Posterior vena cava (tissue), 2 donors: ENCODE measurements at places on chromosomes 6 and 20. TPM values are rescaled to one million over a fixed set of nuclear protein-coding genes. Genes with fewer than 3 reads are reported as not detected.

BMP7 gene
- not detected for total RNA-seq

NKX2-4 gene
- total RNA-seq, result not detected

ADAM33 gene
- 52.0 TPM for total RNA-seq

GRCh38 chr6:10555625-10556309, 34.6 kb downstream of the GCNT2 start:
- peak; percentile 82 for DNase-seq

GRCh38 chr20:53162251-53162835, 190.2 kb downstream of the TSHZ2 start:
- peak; percentile 83 for DNase-seq

DNA sequence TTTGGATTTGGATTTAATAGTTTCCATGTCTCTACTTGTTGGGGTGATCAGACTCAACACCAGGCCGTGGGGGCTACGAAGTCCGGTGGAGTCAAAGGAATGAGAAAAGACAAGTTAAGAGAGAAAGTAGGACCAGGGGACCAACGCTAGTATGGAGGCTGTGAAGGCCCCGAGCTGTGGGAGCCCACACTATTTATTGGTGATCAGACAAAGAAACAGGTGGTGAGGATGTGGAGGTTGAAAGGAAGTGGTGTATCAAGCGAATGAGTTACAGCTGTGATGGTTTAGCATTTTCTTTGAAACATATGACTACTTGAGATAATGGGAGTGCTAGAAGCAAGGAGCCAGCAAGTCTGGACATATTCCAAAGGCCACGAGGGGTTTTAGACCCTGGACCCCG, 62.4 kb downstream of the AKAP7 start:
- no peak for DNase-seq
